ENCODE measurements at places on chromosomes 5 and 9.

DNA sequence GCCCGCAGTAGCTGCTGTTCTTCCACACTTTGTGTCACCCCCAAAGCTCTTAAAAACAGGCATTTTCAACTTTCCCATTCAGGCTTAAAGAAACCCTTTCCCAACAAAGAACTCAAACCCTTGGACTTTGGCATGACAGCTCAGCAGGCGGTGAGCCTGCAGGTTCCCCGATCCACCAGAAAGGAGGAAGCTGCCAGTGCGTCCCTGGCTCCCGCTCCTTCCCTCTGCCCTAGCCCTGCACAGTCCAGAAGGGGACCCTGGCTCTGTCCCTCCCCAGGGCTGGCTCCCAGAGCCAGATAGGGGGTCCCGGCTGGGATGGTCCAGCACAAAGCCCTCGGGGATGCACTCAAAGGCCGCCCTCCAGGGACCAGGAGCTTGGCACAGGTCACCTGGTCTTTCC is 9.6 kb downstream of the SLC9A3 start:
- DNase-seq: no peak

- DNase-seq: no peak
Observed at GRCh38 chr5:133773247-133774202, 161.2 kb upstream of the FSTL4 start.

DNA sequence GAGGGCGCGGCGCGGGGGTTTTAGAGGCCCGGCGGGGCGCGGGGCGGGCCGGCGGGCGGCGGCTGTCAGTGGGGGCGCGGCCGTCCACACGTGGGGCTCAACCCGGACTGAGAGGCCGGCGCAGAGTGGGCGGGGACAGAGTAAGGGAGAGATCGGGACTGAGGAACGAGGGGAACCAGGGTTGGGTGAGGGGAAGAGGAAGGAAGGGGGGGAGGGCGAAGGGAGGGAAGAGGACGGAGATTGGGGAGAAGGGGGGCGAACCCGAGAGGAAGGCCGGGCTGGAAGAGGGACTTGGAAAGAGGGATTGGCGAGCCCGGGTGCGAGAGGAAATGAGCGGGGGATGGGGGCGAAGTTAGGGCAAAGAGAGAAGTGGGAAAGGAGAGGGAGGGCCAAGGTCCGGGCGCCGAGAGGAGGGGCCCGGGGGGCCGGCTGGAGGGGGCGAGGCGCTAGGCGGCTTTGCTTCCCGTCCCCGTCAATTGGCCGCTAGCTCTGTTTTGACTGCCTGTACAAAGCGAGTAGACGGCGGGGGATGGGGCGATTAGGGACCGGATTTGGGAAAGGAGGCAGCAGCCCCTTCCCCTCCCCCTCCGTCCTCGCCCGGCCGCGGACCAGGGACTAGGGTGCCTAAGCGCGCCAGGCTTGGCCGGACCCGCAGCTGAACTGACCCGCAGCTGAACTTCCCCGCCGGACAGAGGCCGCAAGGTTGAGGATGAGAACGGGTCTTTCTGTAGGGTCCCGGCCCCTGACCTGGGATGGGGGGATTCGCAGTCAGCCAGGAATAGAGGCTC is 399 bp upstream of the FBN2 start:
- DNase-seq: no peak

GRCh38 chr5:131148835-131149234 is 16.2 kb downstream of the HINT1 start:
- DNase-seq: no peak

DNA sequence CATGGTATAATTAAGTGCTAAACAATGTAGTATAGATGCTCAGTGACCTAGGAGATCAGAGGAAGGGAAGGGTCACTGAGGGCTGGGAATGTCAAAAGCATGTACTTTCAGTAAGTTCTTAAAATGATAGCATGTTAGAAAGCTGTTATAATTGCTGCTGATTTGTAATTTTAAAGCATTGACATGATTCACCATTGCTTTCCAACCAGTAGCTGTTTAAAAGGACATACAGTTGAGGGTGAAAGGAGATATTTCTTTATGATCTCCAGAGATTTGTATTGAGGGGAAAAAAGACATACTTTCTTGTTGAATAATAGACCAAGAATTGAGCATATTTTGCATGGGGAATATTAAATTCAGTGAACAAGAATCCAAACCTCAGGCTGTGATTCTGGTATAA is 1.2 kb upstream of the SLC1A3 start:
- DNase-seq: no peak

GRCh38 chr5:147921136-147921535 is 14.8 kb upstream of the C5orf46 start:
- no peak for DNase-seq

- no peak for DNase-seq
Observed at GRCh38 chr9:4086119-4087090, 213.5 kb downstream of the GLIS3 start.

DNA sequence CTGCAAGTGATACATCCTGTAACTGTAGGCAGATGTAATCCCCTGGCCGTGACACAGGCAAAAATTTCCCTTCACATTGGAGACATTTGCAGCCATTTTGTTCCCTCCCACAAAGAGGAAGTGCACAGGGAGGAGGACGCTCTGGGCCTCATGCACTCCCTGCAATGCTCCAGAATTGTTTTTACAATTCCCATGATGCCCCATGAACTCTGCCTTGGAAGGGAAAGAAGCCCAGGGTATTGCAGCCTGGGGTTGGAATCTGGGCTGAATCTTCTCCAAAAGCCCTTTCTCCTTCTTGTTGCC is 491.7 kb downstream of the CCDC171 start:
- no peak for DNase-seq

GRCh38 chr5:156615901-156616300 is 234.2 kb upstream of the PPP1R2B start:
- DNase-seq: no peak

- DNase-seq: no peak
Observed at GRCh38 chr5:126597156-126597555, 2.1 kb upstream of the ALDH7A1 start.

DNA sequence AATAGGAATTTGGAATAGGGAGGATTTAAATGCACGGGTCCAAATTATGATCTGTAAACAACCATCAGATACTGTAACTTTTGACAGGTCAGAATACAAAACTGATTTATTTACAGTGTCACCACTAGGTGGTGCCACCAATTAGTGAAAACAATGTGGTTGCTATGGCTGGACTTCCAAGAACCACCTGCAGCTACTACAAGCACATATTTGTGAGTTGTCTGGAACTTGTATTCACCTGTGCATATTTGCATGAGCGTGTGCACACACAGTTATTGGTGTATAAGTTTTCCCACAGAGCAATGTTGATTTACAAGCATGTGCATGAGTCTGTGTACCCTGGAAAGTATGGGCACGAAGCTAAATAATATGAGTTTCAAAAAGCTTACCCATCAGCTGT is 3.0 kb upstream of the HRCT1 start:
- DNase-seq: no peak

DNA sequence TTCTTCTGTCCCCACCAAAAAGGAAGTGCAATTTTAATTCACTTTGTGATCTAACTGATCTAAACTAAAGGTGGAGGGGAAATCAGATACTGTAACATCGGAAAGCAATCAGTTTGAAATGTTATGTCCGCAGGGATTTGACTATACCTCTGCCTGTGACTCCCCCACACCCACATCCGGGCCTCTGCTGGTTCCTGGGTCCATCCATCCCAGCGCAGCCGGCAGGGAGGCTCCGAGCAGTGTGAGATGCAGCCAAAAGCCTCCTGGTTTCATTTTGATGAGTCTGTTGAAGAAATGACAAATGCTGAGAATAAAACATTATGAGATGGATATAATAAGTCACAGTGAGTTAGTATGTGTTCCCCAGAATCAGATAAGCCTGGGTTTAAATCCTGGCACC is 8.6 kb downstream of the FSTL4 start:
- DNase-seq: no peak

DNA sequence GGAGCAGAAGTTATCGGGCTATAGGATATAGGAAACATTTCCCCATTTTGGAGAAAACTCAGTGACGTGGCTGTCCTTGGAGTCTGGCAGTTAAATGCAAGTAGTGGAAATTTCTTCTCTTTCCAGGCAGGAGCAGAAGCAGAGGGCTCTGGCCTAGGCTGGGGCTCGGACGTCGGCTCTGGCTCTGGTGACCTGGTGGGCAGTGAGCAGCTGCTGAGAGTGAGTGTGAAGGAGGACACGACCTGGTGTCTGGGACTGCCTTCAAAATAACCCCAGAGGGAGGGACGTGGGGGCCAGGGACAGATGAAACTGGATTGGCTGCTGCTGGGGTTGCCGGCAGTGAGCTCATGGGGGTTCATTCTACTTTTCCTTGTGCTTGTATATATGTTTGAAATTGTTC is 79.5 kb downstream of the COL15A1 start:
- no peak for DNase-seq

GRCh38 chr5:143434261-143435209 is 31.0 kb upstream of the NR3C1 start:
- peak; percentile 52 for DNase-seq

GRCh38 chr5:39800042-39800601 is 375.3 kb upstream of the DAB2 start:
- no peak for DNase-seq

Data from CD4-positive, alpha-beta T cell (primary cell).